ENCODE measurements at places on chromosomes 5 and 9. TPM values are rescaled to one million over a fixed set of nuclear protein-coding genes. Genes with fewer than 3 reads are reported as not detected.

The RBM18 gene
- total RNA-seq, result 5.1 TPM

The ADAMTS6 gene
- total RNA-seq, result 1.5 TPM

The CCDC183 gene
- 0.87 TPM for total RNA-seq

The GFPT2 gene
- 2.2 TPM for total RNA-seq

The PLPPR1 gene
- total RNA-seq, result not detected

The DNM1 gene
- total RNA-seq, result 24.1 TPM

The URM1 gene
- total RNA-seq, result 35.7 TPM

The COX7C gene
- total RNA-seq, result 568 TPM

The CKMT2 gene
- not detected for total RNA-seq

The TEX48 gene
- not detected for total RNA-seq

The PRRC1 gene
- 56.4 TPM for total RNA-seq

The STC2 gene
- total RNA-seq, result 182 TPM

The ZNF608 gene
- total RNA-seq, result 0.95 TPM

The SLU7 gene
- total RNA-seq, result 20.6 TPM

The ADAMTS13 gene
- 0.86 TPM for total RNA-seq

The PTPRD gene
- 0.63 TPM for total RNA-seq

The IQGAP2 gene
- total RNA-seq, result not detected

The BSPRY gene
- 22.6 TPM for total RNA-seq

The SSBP2 gene
- 5.8 TPM for total RNA-seq

The ADGRD2 gene
- not detected for total RNA-seq

The GPRIN1 gene
- 19.9 TPM for total RNA-seq

The MOB3B gene
- 2.6 TPM for total RNA-seq

The AJM1 gene
- total RNA-seq, result 1.4 TPM
